Transverse colon (tissue), 4 donors: ENCODE measurements at places on chromosomes 4 and X. TPM values are rescaled to one million over a fixed set of nuclear protein-coding genes. Genes with fewer than 3 reads are reported as not detected.

GRCh38 chr4:20418861-20419451 lies 167.3 kb downstream of the SLIT2 start:
- H3K4me3 ChIP-seq, result peak overlapping the region; percentile 20
- no peaks in the 10 kb centered on the region for H3K27me3 ChIP-seq
- no peak overlapping the region for H3K27ac ChIP-seq
- no peaks in the 10 kb centered on the region for H3K36me3 ChIP-seq
- DNase-seq, result no peak

The CSAG2 gene
- total RNA-seq, result not detected

DNA sequence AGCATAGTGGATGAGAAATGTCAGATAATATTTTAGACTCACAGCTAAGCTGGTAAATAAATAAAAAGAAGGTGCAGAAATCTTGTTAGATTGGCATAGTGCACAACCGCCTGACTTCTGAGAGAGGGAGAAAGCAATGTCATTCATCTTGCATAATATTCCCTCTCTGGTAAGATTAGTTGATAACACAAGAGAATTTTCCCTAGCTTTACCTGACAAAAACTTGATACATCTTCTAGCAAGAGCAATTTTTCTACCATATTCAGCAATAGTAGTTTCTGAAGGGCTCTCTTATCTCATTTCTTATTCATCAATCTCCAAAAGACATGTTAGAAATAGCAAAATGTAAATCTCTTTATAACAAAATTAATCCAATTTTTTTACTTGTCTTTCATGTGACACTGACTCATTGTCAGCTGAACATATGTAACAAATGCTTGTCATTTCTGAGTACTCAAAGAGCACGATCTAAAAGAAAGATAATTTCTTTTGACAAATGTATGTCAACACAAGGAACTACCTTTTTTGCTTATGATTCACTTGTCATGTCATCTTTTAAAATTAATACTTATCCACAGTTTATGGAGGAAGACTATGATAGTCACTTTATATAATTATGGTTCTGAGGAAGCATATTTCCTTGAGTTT lies 240.0 kb downstream of the ARAP2 start:
- DNase-seq, result no peak
- no peaks in the 10 kb centered on the region for H3K27me3 ChIP-seq
- no peaks in the 10 kb centered on the region for H3K36me3 ChIP-seq

The ZNF630 gene
- total RNA-seq, result 29.9 TPM

The BEX2 gene
- not detected for total RNA-seq

The SLIT2 gene
- total RNA-seq, result 2.2 TPM

DNA sequence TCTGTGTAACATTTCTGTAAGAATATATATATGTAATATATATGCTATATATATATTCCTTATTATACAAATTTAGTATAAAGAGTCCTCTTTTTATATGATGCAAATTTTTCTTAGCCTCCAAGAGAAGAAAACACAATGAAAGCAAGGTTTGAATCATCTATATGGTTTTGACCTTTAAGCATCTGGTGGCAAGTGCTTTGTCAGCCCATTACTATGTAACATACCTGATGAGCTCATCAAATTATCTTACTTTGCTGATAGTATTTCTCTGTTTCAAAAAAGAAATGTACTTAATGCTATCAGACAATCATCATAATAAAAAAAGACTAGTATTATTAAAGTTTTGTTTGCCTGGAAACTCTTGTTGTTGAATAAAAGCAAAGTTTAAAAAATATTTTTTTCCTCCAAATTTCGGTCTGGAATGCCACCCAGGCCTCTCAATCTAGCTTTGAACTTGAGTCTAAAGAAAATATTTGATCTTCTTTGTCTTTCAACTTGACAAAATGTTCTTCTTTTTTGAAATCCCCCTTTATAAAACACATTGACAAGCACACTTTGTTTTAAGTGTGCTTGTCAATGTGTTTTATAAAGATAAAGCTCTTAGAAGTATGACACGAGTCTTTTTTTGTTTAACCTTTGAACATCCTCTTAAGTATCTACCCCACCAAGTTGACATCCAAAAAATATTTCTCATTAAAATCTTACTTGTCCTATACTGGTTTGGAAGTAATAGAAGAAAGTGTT lies 26.2 kb downstream of the ZNF330 start:
- no peaks in the 10 kb centered on the region for H3K36me3 ChIP-seq
- no peak for DNase-seq
- H3K27ac ChIP-seq, result no peak overlapping the region
- H3K27me3 ChIP-seq, result no peaks in the 10 kb centered on the region
- no peaks in the 10 kb centered on the region for H3K4me1 ChIP-seq

DNA sequence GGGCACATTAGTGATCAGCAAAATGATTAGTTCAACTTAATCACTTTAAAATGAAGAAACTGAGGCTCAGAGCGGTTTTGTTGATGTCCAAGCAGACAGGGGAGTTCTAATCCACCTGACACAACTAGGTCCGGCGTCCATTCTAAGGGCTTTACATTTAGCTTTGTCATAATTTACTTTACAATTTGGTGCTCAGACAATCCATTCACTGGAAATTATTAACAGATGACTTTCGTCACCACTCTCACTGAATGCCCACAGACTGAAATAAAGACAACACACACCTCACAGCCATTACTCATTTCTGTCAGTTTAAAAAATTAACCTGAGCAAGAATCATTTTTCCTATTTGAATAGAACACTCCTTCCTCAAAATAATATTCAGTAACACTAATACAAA lies 10.8 kb downstream of the NR3C2 start:
- peak overlapping the region; percentile 82 for H3K27ac ChIP-seq
- no peak for DNase-seq
- peaks cover 86% of the 10 kb centered on the region for H3K4me1 ChIP-seq
- no peaks in the 10 kb centered on the region for H3K36me3 ChIP-seq

The PDZD4 gene
- 2.0 TPM for total RNA-seq
